ENCODE measurements at places on chromosomes 1 and 21.

GRCh38 chr1:1371364-1371745, 3.7 kb downstream of the AURKAIP1 start:
- no peak for DNase-seq

- DNase-seq, result no peak
These were observed 6.4 kb downstream of the FCRL2 start for GRCh38 chr1:157770442-157771043.

DNA sequence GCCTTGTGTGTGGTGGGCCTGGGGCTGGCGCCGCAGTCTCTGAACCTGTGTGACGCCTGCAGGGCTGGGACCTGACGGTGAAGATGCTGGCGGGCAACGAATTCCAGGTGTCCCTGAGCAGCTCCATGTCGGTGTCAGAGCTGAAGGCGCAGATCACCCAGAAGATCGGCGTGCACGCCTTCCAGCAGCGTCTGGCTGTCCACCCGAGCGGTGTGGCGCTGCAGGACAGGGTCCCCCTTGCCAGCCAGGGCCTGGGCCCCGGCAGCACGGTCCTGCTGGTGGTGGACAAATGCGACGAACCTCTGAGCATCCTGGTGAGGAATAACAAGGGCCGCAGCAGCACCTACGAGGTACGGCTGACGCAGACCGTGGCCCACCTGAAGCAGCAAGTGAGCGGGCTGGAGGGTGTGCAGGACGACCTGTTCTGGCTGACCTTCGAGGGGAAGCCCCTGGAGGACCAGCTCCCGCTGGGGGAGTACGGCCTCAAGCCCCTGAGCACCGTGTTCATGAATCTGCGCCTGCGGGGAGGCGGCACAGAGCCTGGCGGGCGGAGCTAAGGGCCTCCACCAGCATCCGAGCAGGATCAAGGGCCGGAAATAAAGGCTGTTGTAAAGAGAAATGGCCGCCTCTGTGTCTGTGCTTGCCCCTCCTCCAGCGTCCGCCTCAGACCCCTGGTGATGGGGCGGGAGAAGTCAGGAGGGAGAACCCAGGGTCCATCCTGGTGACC, 788 bp downstream of the ISG15 start:
- no peak for DNase-seq

DNA sequence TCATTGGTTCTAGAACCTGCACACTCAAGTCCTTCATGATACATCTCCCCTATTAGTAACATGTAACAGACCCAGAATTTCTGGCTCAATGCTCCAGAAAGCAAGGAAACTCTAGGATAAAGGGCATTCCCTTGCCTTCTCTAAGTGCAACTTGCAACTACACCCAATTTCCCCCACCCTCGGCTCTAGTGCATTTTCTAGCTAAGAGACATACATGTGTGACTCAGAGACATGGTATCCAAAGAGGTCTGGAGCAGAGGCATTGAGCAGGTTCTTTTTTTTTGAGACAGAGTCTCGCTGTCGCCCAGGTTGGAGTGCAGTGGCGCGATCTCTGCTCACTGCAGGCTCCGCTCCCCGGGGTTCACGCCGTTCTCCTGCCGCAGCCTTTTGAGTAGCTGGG, 132.9 kb downstream of the ZC3H11B start:
- DNase-seq, result no peak

DNA sequence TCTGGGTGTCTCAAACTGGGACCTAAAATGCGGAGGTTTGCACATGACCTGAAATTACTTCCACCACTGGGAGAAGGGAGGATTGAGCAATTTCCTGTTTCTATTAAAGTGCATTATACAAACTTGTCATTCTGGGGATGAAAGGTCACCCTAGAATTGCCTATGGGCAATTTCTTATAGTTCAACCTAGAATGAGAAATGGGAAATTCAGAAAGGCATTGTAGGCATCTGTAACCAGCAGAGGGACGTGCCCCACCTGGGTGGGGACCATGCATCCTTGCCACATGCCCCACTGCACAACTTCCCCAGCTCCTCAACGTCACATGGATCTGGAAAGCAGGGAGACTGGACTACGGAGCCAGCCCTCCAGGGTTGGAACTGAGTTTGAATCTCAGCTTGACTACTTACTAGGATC, 47.0 kb downstream of the MRPL39 start:
- no peak for DNase-seq

Data from omental fat pad (tissue), 4 donors.